Suprapubic skin (tissue), 4 donors: ENCODE measurements at places on chromosomes 2 and 18. TPM values are rescaled to one million over a fixed set of nuclear protein-coding genes. Genes with fewer than 3 reads are reported as not detected.

- DNase-seq: no peak
- H3K36me3 ChIP-seq: no peaks in the 10 kb centered on the region
- H3K27ac ChIP-seq: no peak overlapping the region
- H3K4me1 ChIP-seq: peaks cover 12% of the 10 kb centered on the region
Observed at GRCh38 chr18:7579918-7580542, 12.9 kb downstream of the PTPRM start.

GRCh38 chr18:26003356-26003755, 87.1 kb downstream of the SS18 start:
- H3K4me3 ChIP-seq: no peak overlapping the region
- no peaks in the 10 kb centered on the region for H3K4me1 ChIP-seq
- no peak for DNase-seq
- no peak overlapping the region for H3K27ac ChIP-seq
- no peaks in the 10 kb centered on the region for H3K27me3 ChIP-seq
- H3K36me3 ChIP-seq: no peaks in the 10 kb centered on the region

DNA sequence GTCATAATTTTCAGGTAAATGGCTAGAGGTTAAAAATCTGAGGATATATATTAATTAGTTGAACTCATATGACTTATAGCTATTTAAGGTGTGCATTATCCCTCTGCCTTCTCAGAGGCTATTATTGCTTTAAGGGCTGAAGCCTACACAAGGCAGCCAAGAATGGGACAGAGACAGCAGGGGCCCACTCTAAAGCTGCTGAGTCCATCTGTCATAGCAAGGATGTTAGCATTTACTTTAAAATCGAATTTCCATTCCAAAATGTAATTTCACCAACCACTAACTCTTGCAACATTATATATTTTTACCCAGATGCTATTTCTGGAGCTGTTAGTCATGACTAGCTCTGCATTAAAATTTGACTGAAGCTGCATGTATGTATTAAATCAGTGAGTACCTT, 236.3 kb upstream of the FSIP2 start:
- no peaks in the 10 kb centered on the region for H3K36me3 ChIP-seq
- no peaks in the 10 kb centered on the region for H3K27me3 ChIP-seq
- no peak overlapping the region for H3K27ac ChIP-seq
- DNase-seq: no peak
- no peaks in the 10 kb centered on the region for H3K4me1 ChIP-seq
- no peak overlapping the region for H3K4me3 ChIP-seq

Gene GYPC
- total RNA-seq: 26.1 TPM

GRCh38 chr2:231199219-231199618, 788 bp downstream of the ARMC9 start:
- peak overlapping the region; percentile 92 for H3K4me3 ChIP-seq
- DNase-seq: peak; percentile 41
- no peaks in the 10 kb centered on the region for H3K36me3 ChIP-seq
- H3K4me1 ChIP-seq: peaks cover 29% of the 10 kb centered on the region
- H3K27ac ChIP-seq: no peak overlapping the region
- H3K27me3 ChIP-seq: no peaks in the 10 kb centered on the region

DNA sequence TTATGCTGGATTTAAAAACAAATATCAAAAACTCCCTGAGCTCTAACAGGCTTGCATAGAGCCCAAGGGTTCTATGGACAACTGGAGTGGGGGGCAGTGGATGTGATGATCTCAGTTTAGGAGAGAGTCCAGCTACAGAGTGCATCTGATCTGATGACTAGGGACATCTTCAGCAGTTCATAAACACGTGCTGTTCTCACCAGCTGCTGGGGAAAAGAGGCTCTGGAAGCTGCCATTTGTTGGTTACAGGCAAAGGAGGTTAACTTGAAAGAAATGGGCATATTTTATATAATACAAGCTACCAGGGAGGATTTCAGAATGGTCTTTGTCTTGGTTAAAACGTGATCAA, 36.0 kb upstream of the ZNF396 start:
- peaks cover 27% of the 10 kb centered on the region for H3K4me1 ChIP-seq
- H3K4me3 ChIP-seq: no peak overlapping the region
- DNase-seq: no peak
- H3K27ac ChIP-seq: peak overlapping the region; percentile 28

Gene DSG3
- total RNA-seq: 81.8 TPM

- no peak overlapping the region for H3K27ac ChIP-seq
- no peak for DNase-seq
- H3K4me1 ChIP-seq: no peaks in the 10 kb centered on the region
Observed at GRCh38 chr2:136332436-136333095, 214.6 kb upstream of the CXCR4 start.

- H3K27ac ChIP-seq: peak overlapping the region; percentile 96
- peaks cover 54% of the 10 kb centered on the region for H3K4me1 ChIP-seq
- peak overlapping the region; percentile 97 for H3K4me3 ChIP-seq
Observed at GRCh38 chr2:54457323-54458023, 1.3 kb downstream of the SPTBN1 start.

DNA sequence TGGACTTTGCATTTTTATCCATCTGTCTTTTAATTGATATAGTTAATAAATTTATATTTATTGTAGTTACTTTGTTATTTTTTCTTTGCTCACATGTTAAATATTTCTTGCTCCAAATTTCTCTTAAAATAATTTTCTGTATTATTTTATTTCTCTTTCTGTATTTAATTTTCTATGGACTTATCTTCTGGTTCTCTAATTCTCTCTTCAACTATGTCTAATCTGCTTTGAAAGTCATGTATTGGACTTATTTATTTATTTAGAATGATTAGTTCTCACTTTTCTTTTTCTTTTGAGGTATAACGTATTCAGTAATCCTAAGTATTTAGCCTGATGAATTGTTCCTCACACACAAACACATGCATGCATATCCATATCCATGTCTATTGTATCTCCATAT, 53.1 kb downstream of the ASB1 start:
- H3K27ac ChIP-seq: no peak overlapping the region
- no peaks in the 10 kb centered on the region for H3K4me1 ChIP-seq
- no peaks in the 10 kb centered on the region for H3K36me3 ChIP-seq

Gene NFU1
- total RNA-seq: 27.8 TPM

- no peaks in the 10 kb centered on the region for H3K36me3 ChIP-seq
- H3K27ac ChIP-seq: peak overlapping the region; percentile 1
- H3K27me3 ChIP-seq: no peaks in the 10 kb centered on the region
- no peak for DNase-seq
Observed at GRCh38 chr2:229301237-229301636, 30.1 kb upstream of the PID1 start.

DNA sequence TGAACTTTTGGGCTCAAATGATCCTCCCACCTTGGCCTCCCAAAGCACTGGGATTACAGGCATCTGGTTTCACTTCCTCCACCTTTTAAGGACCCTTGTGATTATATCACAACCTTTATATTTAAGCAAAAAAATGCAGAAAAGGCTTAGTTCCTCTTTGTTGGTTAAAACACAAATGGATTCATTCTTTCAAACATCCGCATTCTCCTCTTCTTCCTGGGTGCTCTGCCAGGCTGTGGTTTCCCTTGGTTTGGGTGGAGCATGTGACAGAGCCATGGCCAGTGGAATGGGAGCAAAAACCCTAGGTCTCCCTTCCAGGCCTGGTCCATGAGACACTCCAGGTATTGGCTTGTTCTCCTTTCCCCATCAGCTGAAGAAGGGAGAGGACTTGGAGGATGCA, 9.9 kb upstream of the SLC66A3 start:
- DNase-seq: no peak
- H3K27me3 ChIP-seq: peaks cover 6% of the 10 kb centered on the region
- no peak overlapping the region for H3K4me3 ChIP-seq

DNA sequence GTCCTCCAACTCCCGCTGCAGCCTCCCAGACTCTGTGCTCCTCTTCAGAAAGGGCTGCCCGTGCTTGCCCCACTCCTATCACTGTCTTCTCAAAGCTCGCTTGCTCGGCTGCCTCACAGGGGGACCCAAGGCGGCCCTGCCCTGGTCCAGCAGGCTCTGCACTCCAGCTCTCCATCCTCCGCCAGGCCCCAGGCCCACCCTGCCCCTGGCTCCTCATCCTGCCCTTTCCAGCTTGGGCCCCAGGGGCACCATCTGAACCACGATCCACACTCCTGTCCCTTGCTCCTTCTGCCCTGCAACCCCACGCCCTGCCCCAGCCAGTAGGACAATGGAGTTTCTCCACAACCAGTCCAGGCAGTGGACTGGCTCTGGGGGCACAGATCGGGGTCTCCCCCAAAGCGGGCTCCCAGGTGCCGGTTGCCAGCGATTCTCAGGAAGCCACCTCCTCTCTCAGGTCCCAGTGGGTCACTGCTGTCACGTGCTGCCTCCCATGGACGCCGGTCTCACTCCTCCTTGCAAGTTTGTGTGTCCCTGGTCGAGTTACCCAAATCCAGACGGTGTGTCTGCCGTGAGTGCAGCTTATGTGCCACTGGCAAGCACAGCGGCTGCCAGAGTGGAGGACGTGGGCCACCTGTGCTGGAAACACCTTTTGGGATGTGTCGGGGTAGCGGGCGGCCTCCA, 238.5 kb downstream of the HDAC4 start:
- no peak overlapping the region for H3K27ac ChIP-seq
- H3K4me1 ChIP-seq: peaks cover 10% of the 10 kb centered on the region
- H3K36me3 ChIP-seq: peaks cover 48% of the 10 kb centered on the region
- no peaks in the 10 kb centered on the region for H3K27me3 ChIP-seq
- peak; percentile 76 for DNase-seq
- H3K4me3 ChIP-seq: no peak overlapping the region

GRCh38 chr2:53230691-53231090, 536.9 kb upstream of the CHAC2 start:
- no peaks in the 10 kb centered on the region for H3K27me3 ChIP-seq
- H3K4me1 ChIP-seq: no peaks in the 10 kb centered on the region
- no peak overlapping the region for H3K4me3 ChIP-seq

GRCh38 chr2:11678306-11678960, 8.4 kb upstream of the NTSR2 start:
- no peak overlapping the region for H3K27ac ChIP-seq
- no peak overlapping the region for H3K4me3 ChIP-seq
- H3K4me1 ChIP-seq: no peaks in the 10 kb centered on the region

GRCh38 chr18:54739476-54739875, 88.8 kb upstream of the RAB27B start:
- no peak for DNase-seq
- no peak overlapping the region for H3K27ac ChIP-seq
- no peaks in the 10 kb centered on the region for H3K36me3 ChIP-seq
- H3K27me3 ChIP-seq: no peaks in the 10 kb centered on the region

DNA sequence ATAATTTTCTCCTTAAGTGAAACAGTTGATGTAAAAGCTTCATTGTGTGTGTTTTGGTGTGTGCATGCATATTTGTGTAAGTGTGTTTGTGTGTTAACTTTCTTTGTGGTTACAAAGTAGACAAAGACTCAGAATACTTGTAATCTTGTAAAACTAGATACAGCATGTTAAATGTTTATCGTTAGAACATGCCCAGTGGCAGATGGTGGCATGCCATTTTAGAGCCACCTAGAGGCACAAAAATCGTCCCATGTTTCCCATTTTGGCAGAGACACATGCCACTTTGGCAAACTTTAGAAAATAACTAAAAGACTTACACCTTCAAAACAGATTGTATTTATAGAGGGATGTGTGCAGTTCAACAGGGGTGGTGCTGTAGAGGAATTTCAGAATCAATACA, 224.1 kb downstream of the LRP1B start:
- no peak for DNase-seq
- H3K36me3 ChIP-seq: no peaks in the 10 kb centered on the region
- H3K4me1 ChIP-seq: no peaks in the 10 kb centered on the region

DNA sequence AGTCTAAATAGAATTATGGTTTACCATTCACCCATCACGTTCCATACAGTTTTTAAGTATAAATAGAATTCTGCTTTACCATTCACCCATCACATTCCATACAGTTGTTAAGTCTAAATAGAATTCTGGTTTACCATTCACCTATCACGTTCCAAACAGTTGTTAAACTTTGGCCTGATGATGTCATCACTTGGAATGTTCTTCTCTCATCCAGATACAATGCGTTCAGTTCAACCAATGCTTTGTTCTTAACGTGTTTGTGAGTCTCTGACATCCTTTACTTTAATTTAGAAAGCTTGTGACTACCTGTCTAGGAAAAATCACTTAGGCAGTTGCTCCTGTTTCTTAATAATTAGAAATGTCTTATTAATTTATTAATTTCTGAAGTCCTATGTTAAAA, 236.3 kb upstream of the RASGRP3 start:
- H3K4me3 ChIP-seq: no peak overlapping the region
- H3K36me3 ChIP-seq: no peaks in the 10 kb centered on the region
- no peak overlapping the region for H3K27ac ChIP-seq
- H3K4me1 ChIP-seq: no peaks in the 10 kb centered on the region
- DNase-seq: no peak

- H3K4me3 ChIP-seq: no peak overlapping the region
- no peak overlapping the region for H3K27ac ChIP-seq
- no peaks in the 10 kb centered on the region for H3K27me3 ChIP-seq
- no peaks in the 10 kb centered on the region for H3K4me1 ChIP-seq
Observed at GRCh38 chr2:193542762-193543161, 1348.0 kb upstream of the TMEFF2 start.

Gene ERFE
- total RNA-seq: not detected

GRCh38 chr2:203052539-203052938, 37.9 kb downstream of the NBEAL1 start:
- peaks cover 19% of the 10 kb centered on the region for H3K36me3 ChIP-seq
- no peaks in the 10 kb centered on the region for H3K27me3 ChIP-seq
- no peaks in the 10 kb centered on the region for H3K4me1 ChIP-seq
- H3K27ac ChIP-seq: no peak overlapping the region
- H3K4me3 ChIP-seq: no peak overlapping the region
- no peak for DNase-seq
